ENCODE measurements at places on chromosomes 2 and 18.

DNA sequence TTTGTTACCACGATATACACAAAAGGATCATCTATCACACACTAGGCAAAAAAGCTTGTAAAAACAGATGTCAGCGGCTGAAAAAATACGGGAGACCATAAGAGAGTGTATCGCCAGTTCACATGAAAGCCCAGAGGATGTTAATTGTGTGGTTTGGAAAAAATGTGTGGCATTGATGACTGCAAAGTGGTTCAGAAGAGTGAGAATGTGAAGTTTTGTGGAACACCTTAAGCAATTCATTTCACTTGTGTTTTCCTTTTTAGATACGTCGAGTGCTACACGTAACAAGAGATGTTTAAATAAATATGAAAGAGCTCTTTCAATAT is 61.7 kb upstream of the DAPL1 start:
- no peak for DNase-seq

- DNase-seq, result no peak
Observed at GRCh38 chr2:12035029-12035720, 288.7 kb downstream of the LPIN1 start.

DNA sequence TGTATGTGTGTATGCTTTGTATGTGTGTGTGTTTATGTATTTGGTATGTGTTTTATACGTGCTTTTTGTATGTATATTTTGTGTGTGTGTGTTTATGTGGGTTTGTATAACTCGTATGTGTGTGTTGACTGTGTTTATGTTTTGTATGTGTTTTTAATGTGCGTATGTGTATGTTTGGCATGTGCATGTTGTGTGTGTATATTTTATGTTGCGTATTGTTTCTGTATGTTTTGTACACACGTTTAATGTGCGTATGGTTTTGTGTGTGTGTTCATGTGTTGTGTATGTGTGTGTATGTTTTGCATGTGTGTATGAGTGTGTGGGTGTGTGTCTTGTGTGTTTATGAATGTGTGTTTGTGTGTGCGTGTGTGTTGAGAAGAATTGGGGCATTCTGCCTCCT is 55.2 kb upstream of the NCK2 start:
- DNase-seq, result no peak

- peak; percentile 16 for DNase-seq
Observed at GRCh38 chr2:162333968-162334367, 10.0 kb upstream of the GCA start.

- DNase-seq, result no peak
Observed at GRCh38 chr2:45919160-45919650, 267.7 kb downstream of the PRKCE start.

DNA sequence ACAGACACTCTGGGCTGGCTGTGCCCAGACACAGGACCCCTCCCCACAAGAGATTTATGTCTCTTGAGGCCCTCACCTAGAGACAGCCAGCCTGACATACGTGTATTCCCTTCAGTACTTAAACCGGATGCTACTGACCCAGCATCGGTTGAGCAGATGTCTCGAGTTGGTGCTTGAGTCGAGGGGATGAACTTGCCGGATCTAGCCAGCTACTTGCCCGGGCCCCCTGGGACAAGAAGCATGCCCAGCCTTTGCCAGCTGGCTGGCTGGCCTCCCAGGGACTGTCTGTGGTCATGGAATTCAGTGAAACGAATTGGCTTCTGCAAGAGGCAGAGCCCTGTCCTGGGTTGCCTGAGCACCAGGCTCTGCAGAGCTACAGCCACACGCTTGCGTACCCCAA is 36.0 kb downstream of the DNMT3A start:
- DNase-seq, result no peak

- no peak for DNase-seq
Observed at GRCh38 chr2:23689891-23690290, 237.0 kb downstream of the ATAD2B start.

- no peak for DNase-seq
Observed at GRCh38 chr18:10284540-10285282, 169.7 kb upstream of the APCDD1 start.

DNA sequence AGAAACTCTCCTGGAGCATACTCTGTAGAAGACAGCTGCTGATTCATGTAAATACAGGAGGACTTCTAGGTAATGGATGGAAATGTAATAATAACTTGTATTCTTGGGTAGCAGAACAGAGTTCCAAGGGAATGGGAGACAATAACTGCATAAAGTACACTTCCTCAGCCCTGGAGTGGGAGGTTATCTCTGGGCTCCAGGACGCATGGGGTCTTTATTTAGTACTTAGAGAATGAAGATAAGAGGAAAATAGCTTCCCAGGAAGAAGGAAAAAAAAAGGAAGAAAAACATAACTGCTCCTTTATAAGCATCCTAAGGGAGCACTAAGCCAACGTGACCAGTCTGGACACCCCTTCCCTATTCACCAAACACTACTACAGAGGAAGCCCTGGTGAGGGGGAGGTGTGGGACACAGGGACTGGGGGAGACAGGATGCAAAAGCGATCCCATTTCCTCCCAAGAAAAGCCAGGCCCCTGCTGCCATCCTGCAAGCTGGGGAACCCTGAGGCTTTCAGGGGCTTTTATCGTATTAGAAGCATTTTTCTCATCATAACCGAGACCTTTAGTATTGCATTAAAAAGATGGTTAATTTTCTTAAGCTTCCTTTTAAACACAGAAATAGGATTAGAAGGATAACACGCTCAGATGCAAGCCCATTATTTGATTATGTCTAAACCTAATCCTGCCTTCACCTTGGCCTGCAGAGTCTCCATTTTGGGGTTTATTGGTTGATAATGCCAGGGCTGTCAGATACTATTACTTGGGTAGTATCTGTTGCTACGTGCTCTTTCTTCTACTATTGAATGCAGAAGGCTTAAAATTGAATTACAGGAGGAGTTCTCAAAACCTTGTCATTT is 78.5 kb downstream of the KLF7 start:
- no peak for DNase-seq

- no peak for DNase-seq
Observed at GRCh38 chr2:20479835-20480234, 33.0 kb downstream of the RHOB start.

GRCh38 chr2:182833084-182833854 is 33.2 kb downstream of the FRZB start:
- no peak for DNase-seq

DNA sequence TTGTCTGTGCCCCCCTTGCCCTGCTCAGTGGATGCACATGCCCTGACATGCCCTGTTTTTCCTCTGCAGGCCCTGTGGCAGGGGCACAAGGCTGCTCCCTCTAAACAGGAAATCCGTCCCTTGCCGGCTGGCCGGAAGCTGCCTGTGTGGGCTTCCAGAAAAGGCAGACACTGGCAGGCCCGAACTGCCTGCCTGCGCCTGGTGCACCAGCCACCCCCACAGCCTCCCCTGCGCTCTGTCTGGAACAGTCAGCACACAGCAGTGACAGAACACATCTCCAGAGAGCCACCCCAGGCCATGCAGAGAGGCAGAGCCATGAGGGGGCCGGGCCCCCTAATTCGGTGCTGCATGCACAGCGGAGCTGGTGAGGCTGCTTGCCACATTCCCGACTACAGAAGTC is 33.5 kb downstream of the LOXHD1 start:
- DNase-seq, result no peak

DNA sequence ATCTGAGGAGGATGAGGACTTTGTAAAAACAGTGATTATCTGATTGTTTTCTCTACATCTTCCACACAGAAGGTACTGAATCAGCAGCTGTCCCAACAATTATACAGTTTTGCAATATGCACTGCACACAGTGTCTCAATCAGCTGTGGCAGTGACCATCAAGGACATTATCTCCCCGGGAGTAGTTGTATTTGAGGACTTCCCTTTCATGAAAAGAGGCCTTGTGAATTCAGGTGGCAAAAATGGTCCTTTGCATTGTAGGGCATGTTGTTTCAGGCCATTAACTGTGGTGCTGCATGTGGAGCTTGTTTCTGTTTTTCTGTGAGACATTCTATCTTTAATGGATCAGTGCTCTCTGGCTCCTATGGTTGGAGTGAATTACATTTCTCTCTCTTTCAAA is 779.4 kb upstream of the FSHR start:
- DNase-seq, result peak; percentile 55

DNA sequence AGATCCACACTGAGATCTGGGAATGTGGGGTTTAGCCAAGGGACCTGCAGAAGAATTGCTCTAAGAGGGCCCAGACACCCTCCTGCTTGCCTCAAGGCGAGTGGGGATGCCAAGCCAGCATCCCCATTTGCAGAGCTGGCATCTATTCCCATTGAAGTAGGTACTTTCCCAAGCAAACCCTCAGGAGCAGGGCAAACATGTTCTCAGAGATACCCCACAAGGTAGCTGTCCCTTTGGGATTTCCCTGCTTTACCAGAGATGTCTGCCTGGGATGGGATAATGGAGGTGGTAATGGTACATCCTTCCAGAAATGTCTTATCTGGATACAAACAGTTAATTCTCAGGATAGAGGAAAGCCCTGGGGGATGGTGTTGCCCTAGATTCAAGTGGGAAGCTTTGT is 51.2 kb downstream of the GYPC start:
- no peak for DNase-seq

DNA sequence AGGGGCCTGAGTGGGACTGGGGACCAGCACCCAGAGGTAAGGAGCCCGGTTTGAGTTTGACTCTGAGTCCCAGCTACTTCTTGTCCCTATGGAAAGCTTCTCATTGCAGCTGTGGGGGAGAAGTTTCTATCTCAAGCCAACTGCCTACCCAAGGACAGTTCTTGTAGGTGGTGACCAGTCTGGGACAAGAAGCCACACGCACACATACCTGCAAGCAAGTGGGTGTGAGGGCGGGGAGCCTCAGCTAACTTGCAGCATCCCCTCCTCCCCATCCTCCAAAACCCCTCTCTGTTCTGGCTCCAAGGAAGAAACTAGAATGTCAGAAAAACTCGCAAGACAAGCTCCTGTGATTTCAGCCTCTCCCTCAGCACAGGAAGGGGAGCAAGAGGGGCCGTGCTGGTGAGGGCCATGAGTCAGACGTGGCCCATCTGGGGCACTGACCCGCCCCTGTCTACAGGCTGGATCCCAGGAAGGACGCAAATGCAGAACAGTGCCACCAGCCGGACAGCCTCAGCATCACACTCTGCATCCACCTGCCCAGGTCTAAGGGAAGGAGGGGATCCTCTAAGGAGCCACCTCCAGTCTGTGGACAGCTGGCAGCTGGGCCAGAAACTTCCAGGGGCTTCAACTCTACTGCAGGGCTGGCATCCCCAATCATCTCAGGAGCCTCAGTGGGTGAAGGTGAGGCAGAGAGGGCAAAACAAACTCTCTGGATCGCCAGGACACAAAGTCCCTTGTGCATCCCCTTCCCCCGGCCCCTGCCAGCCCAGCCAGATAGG is 103.4 kb downstream of the TNS1 start:
- peak; percentile 16 for DNase-seq

GRCh38 chr2:106284255-106284654 is 90.2 kb upstream of the UXS1 start:
- no peak for DNase-seq

DNA sequence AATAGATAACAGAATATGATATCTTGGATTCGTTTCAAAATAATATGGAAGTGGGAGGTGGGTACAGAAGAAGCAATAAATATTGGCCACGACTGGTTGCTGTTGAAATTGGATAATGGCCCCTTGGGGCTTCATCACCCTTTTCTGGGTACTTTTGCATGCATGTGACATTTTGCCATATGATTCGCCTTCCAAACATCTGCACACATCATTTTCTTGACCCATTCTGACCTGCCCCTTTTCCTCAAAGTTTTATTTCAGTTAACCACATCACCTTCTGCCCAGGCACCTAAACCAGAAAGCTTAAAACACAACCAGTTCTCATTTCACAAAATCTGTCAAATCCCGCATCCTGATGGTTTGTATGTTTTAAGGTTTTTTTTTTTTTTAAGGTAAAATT is 116.7 kb upstream of the AGAP1 start:
- no peak for DNase-seq

DNA sequence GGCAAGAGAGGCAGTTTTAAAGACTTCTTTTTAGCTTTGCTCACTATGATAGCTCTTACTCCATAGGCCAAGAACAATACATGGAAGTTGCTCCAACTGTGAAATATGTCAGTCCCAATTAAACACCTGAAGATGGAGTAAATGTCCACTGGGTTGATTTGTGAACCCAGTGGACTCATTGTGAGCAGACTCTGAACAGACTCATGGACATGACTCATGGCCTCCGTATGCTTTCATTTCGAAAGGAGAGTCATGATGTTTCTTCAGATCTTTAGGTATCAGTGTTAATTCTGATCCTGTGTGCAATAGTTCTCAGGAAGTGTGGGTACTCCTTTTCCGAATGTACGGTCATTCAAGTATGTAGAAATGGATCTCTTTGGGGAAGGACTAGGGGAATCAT is 5.4 kb upstream of the CWC22 start:
- no peak for DNase-seq

DNA sequence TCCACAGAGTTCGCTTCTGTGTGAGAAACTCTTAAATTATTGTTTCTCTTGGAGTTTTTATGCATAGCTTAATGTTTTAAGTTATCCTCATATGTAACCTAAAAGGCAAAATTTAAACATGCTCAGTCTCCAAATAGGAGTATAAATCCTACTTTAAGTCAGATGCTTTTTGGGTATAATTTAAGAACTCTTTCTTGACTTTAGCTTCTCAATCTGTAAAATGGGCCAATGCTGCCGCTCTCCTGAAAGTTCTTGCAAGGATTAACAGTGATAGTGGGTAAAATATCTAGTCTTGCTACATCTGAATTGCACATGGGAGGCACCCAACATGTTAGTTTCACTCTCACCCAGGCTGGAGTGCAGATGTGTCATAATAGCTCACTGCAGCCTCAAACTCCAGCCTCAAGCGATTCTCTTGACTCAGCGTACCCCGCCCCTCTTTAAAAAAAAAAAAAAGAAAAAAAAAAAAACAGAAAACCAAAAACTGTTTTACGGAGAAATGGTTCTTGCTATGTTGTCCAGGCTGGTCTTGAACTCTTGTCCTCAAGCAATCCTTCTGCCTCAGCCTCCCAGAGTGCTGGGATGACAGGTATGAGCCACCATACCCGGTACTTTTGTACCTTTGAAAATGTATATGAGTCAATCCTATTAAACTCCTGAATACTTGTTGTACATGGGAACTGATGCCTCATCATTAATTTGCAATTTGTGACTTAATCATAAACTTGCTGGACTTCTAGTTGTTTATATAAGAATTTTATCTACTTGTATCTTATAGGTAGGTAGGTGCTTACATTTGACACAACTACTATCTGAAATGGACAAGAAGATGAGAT is 1.8 kb downstream of the FBXO48 start:
- no peak for DNase-seq

- no peak for DNase-seq
Observed at GRCh38 chr2:176997074-176997791, 215.4 kb upstream of the HNRNPA3 start.

GRCh38 chr2:222892321-222892720 is 31.5 kb downstream of the ACSL3 start:
- DNase-seq, result no peak

DNA sequence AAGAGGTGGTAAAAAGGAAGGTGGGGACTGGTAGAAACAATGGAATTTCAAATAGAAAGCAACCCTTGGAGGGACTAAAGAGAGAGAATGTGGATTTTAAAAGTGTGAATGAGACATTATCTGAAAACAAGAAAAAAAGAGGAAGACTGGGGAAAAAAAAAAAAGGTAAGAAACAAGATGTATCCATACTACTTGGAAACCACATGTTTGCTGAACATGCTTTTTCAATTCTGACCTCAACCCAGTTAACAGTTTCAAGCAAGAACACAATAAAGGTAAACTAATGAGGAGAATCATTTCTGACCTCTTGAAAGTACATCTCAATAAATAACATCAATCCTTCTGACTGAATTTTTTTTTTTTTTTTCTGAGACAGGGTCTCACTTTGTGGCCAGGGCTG is 2.6 kb downstream of the FARSB start:
- DNase-seq, result no peak

GRCh38 chr2:238462782-238463396 is 36.2 kb downstream of the ASB1 start:
- DNase-seq, result no peak

All from NCI-H1930 (cell line).